ENCODE measurements at places on chromosomes 7 and 10.

GRCh38 chr7:100949227-100949932 lies at the start of gene MUC3A:
MUC3A (plus strand) TSS chr7:100949534; CDS start chr7:100949625, 91 bp downstream.
- DNase-seq: no peak

- DNase-seq: peak; percentile 49
Measured at GRCh38 chr10:234708-235406, 99.6 kb downstream of the ZMYND11 start.

DNA sequence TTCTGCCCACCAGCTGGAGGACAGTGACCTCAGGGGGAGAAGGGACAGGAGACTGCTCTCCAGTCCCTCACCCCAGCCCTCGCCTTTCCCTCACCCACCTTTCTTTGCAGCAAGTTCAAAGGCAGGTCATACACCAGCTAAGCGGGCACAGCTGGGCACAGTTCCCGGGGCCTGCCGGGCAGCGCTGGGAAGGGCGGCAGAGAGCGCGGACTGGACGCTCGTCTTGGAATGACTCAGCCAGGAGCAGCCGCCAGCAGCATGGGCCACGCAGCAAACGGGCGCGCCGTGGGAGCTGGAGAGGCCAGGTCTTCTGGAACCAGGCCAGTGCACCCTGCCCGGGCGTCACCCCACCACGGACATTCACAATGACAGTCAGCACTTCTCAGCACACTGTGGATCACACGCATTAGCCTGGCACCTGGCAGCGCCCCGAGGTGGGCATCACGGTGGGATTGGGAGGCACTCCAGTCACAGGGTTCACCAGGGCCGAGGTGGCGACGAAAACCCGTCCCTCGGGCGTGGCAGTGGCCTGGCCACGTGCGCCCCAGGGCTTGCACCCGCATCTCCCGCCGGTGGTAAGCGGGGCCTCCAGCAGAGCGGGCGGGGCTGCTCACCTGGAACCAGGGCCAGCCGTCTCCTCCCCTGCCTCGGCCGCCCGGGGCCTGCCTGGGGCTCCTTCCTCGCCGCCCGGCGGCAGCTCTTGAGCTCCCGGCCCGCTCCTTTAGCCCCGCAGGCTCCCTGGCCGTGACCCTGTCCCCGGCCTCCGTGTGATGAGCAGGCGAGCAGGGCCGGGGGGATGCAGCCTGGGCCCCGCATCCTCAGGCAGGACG lies 29.0 kb upstream of the WDFY4 start:
- DNase-seq: peak; percentile 28

GRCh38 chr7:158060216-158060615 lies 527.4 kb downstream of the PTPRN2 start:
- no peak for DNase-seq

GRCh38 chr10:93471110-93471651 lies 11.0 kb downstream of the MYOF start:
- peak; percentile 63 for DNase-seq

GRCh38 chr10:30420266-30420665 lies 13.7 kb upstream of the MAP3K8 start:
- DNase-seq: no peak

DNA sequence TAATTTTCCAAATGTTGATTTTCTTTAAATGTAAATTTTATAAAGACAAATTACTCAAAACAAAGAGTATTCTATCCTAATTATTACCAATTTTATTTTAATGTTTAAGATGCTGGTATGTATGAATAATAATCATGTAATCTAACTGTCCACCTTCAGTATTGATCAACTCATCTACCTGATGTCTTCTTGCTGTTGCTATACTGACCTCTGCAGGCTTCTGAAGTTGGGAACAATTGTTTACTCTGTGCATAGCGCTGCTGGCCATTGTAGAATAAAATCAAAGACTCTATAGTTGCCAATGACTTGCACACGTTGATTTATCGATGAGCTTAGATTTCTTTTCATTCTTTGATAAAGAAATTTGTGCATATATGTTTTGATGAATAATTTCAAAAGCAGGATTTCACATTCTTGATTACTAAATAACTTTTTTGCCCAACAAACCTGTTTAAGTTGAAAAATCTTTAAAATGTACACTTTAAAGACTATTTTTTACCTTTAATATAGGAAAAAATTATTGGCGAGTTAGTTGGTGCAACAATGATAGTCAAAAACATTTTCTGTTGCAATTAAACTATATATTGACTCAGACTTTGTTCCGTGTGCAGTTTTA lies 282.3 kb downstream of the TFEC start:
- peak; percentile 15 for DNase-seq

GRCh38 chr7:139825666-139826290 lies 3.3 kb upstream of the TBXAS1 start:
- DNase-seq: peak; percentile 28

GRCh38 chr10:88792661-88793060 lies 9.9 kb upstream of the LIPM start:
- peak; percentile 95 for DNase-seq

DNA sequence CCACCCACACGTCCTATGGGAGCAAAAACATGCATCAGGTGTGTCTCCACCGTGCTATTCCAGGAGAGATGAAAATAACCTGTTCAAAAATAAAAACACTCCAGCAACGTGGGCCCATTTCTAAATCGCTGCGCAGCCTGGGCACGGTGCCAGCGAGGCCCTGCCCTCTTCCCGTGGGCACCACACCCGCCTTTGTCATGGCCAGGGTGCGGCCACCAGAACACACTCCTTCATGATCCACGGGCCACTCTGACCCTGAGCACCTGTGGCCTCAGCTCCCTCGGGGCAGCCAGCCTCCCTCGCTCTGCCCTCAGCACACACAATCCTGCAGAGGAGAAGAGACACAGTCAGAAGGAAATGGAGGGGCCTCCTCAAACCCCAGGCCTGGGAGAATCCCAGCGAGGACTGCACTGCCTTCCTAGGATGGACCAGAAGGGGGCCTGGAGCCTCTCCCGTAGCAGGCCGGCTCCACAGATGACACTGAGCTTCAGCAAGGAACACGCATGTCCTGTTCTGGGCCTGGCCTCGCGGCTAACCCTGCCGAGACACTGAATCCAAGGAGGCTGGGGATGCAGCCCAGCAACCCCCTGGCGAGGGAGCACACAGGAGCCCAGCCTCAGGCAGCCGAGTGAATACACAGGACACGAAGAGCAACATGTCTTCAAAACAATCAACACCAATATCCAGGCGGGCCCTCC lies 169.0 kb downstream of the MAD1L1 start:
- DNase-seq: no peak

DNA sequence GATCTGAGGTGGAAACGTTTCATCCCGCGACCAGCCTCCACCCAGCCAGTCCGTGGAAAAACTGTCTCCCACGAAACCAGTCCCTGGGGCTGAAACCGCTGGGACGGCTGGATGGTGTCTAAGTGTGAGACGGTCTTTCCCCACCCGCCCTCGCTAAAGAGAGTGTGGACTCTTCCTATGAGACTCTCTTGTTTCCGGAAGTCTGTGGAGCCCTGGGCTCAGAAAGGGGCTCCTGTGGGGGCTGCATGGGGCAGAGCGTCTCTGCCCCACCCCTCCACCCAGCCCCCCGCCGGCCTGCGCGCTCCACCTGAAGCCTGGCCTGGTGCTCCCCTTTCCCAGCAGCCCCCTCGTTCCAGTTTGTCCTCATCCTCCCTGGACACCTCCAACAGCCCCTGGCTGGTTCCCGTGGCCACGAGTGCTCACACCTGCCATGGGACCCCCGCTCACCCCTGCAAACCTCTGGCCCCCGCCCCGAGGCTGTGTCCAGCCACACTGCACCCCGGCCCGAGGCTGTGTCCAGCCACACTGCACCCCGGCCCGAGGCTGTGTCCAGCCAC lies 28.7 kb downstream of the CFAP46 start:
- DNase-seq: no peak

GRCh38 chr10:11145495-11145855 lies 127.8 kb downstream of the CELF2 start:
- DNase-seq: peak; percentile 79

GRCh38 chr7:127438836-127439235 lies 46.3 kb upstream of the ZNF800 start:
- no peak for DNase-seq

- DNase-seq: no peak
Measured at GRCh38 chr7:129903935-129904334, 48.8 kb downstream of the UBE2H start.

GRCh38 chr7:69687739-69688433 lies 89.6 kb downstream of the AUTS2 start:
- no peak for DNase-seq

DNA sequence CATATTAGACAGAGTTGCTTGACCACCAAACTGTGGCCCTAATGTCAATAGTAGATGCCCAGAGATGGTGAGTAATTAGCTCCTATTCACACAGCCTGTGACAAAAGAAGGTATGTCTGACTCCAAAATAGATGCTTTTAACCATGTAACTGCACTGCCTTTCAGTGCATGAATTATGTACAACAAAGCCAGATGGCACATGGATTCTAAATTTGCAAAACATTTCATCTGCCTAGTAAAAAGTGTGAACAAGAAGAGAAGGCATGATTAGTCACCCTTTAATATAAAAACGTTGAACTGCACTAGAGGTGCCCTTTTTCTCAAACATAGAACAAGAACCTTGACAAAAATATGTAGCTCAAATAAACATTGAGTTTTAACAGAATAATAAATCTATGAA lies 35.5 kb upstream of the PTPRZ1 start:
- no peak for DNase-seq

- no peak for DNase-seq
Measured at GRCh38 chr10:117502421-117503243, 39.9 kb upstream of the EMX2 start.

GRCh38 chr7:85285527-85285926 lies 98.7 kb upstream of the SEMA3D start:
- DNase-seq: no peak

- DNase-seq: peak; percentile 2
Measured at GRCh38 chr10:102157224-102157623, 5.0 kb downstream of the NOLC1 start.

DNA sequence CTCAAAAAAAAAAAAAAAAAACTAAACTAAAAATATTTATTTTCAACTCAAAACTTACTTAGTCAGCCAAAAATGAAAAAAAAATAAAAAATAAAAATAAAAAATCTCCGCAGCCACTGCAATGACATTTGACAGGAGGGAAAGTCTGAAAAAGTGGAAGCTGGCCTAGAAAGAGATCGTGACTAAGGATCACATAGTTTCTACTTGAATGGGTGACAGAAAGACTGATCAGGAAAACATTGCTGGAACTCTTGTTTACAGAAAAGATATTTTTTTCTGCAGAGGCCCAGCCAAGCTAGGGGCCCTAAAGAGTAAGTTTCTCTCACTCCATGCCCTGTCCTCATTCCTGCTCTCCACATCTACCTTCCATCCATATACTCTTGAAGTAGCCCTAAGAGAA lies 92.8 kb upstream of the KCND2 start:
- no peak for DNase-seq

DNA sequence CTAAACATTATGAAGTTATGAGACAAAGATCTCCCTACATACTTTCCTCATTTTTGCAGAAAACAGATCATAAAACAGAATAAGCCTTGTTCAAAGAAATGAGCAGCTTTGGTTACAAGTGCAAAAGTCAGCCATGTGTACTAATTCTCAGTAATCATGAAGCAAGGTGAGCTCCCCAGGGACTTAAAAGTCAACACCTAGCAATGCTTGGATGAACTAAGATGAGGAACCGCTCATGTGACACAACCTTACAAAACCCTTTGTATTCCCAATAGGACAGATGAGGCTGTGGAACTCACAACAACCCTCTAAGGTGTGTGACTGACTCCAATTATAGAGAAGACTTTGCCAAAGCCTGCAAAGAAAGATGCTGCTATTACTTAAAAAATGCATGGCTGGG lies 154.5 kb downstream of the SLC25A13 start:
- no peak for DNase-seq

DNA sequence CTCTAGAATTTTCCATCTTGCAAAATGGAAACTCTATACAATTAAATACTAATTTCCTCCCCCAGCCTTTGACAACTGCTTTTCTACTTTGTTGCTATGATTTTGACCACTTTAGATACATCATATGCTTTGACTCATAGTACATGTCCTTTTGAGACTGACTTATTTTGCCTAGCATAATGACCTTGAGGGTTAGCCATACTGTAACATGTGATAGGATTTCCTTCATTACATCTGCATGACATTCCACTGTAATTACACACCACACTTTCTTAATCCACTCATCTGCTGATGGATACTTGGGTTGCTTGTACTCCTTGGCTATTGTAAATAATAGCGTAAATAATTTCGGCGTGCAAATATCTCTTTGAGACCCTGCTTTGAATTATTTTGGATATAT lies 127.7 kb downstream of the JAZF1 start:
- no peak for DNase-seq

GRCh38 chr10:25023278-25023677 lies 6.9 kb downstream of the THNSL1 start:
- no peak for DNase-seq

GRCh38 chr7:127879942-127880341 lies 151.3 kb downstream of the LRRC4 start:
- no peak for DNase-seq

- DNase-seq: no peak
Measured at GRCh38 chr10:43688348-43688892, 39.7 kb upstream of the ZNF32 start.
